T1000 (cell line): ENCODE measurements at places on chromosomes 13 and 19.

DNA sequence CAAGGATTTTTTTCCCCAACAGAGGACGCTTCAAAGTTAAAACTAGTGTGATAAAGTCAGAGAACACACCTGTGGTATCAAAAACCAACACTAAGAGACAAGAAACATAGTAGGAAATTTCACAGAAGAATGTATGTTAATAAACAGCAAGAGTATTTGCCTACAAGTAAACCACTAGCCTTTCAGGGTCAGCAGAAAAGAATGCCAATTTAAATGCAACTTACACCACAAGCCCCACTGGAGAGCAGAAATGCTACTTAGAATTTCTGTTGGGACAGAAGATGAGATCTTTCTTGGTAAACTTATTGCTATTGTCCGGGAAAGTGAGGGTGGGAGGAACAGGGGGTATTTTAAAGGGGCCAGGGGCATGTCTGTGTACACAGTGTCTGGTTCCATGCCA, 68.6 kb downstream of the STK24 start:
- DNase-seq: no peak

GRCh38 chr13:48784916-48785548, 131.3 kb downstream of the CYSLTR2 start:
- no peak for DNase-seq

GRCh38 chr13:33978653-33979052, 160.7 kb downstream of the RFC3 start:
- DNase-seq: no peak

- peak; percentile 13 for DNase-seq
Observed at GRCh38 chr19:12841094-12841493, 2.8 kb downstream of the MAST1 start.

DNA sequence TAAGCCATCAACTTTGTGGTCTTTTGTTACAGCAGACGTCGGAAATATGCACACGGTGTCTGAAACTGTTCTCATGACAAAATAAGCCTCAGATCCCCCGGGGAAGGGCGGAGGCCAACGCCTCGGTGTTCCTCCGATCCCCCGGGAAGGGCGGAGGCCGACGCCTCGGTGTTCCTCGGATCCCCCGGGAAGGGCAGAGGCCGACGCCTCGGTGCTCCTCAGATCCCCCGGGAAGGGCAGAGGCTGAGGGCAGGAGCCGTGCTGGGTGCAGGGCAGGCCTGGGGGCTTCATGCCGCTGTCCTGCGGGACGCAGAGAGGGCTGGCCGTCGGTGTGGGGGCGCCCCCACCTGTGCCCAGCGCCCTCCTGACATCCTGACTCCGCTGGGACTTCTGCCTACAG, 4.7 kb downstream of the FGF22 start:
- no peak for DNase-seq

DNA sequence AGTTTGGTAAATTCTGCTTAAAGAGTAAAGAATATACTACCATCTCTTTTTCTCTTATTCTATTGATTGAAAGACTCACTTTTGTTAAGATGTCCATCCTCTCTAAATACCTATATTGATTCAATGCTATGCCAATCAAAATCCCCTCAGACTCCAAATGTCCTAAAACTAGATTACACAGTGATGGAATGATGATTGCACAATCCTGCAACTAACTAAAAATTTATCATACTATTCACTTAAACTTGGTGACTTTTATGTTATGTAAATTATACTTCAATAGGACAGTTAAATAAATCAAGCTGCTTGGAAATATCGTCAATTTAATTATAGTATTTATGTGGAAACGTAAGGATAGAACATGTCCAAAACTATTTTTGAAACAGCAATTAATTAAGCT, 2765.1 kb upstream of the PCDH20 start:
- DNase-seq: no peak

GRCh38 chr13:99975626-99976025, 4.1 kb upstream of the ZIC5 start:
- DNase-seq: no peak

GRCh38 chr13:76837801-76838200, 48.4 kb downstream of the KCTD12 start:
- no peak for DNase-seq

DNA sequence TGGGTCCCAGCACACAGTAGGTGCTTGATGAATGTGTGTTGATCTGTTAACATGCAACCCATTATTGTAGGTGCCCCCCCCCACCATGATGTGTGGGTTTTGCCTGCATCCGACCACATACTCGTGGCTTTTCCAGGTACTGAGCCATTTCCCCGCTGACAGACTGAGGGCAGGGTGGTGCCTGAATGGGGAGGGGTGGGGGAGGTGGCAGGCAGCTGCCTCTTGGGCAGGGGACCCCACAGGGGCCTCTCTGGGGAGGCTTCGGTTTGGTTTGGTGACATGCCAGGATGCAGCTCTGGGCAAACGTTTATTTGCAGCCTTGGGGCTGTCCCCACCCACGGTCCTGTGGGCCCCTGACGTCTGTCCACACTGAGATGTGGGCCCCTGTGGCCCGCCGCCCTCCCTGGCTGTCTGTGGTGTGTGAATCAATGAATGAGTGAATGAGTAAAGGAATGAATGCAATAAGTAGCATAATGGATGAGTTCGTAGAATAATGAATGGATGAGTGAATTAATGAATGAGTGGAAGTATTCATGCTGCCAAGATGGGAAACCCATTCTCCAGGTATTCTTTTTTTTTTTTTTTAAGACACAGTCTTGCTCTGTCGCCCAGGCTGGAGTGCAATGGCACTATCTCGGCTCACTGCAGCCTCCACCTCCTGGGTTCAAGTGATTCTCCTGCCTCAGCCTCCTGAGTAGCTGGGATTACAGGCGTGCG, 9.0 kb upstream of the JUND start:
- DNase-seq: no peak

GRCh38 chr19:45405435-45406225, 761 bp upstream of the PPP1R13L start:
- peak; percentile 90 for DNase-seq

DNA sequence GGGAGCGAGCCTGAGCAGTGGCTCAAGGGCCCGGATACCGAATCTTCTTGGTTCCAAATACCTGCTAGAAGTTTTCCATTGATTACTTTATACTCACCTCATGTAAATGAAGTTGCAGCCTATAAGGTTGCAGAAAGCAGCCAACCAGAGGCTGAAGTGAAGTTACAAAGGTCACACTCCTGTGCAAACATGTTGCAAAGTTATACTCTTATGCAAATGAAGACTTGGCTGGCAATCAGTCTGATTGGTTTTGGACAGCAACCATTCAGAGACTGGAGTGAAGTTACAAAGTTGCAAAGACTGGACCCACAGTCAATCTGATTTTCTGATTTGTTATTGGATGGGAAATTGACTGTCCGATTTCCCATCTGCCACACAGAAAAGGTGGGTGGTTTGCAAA, 152.5 kb downstream of the GGACT start:
- no peak for DNase-seq

GRCh38 chr19:41019346-41019745, 28.3 kb downstream of the CYP2B6 start:
- no peak for DNase-seq

DNA sequence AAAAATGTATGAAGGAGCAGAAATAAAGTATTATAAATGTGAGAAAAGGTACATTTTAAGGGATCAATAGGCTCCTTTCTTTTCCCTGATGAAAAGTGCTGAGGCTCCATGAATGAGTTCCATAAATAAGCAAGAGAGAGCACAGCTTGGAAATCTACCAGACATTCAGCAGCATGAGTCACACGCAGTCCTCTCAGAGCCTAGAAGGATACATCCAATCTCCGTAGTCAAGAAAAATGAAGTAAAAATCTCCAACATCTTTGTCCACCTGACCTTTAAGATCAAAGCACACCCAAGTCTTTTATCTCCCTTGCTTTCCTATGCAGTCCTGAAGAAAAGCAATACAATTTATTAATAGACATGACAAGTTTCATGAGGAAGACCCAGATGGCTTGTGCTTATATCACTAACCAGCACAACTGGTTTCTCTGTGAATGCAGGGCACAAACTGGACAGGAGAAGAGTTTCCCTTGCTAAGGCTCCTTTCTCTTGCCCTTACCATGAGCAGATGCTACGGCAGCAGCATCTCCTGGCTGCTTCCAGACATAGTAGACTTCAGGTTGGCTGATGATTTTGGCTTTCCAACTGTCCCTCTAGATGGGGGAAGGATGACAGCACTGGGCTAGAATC, 730.8 kb downstream of the EFNB2 start:
- no peak for DNase-seq

- DNase-seq: peak; percentile 19
Observed at GRCh38 chr13:109146912-109147647, 517.7 kb downstream of the MYO16 start.

DNA sequence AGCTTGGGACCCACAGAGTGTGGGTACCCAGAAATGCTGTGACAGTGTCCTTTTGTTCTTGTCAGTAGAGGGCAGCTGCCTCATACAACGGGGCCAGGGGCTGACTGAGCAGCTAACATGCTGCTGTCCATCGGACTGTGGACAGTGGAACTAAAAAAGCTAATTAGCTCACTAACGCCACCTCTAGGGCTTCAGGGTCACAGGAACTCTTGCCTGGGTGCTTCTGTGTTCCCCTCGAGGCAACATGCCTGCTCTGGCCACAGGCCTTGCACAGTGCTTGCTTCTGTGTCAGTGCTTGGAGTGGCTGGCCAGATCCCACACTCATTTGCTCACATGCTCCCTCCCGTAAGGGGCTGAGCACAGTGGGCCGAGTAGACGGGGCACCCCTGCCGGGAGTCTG, 377.0 kb downstream of the OLFM4 start:
- DNase-seq: no peak

DNA sequence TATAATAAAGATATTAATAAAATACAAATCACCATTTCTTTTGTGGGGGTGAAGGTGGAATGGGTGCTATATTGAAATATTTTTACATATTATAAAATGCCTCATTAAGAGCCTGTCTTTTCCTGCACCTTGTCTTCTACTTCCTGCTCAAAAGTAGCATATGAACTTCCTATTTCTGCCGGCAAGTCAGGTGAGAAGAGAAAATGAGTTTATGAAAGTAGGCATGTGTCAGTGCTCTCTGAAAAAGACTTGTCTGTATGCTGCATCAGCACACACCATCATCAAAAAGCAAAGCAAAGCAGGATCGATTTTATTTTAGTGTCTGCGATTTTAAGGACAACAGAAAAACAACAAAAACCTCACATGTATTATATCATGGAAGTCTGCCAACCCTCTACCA, 114.2 kb downstream of the RAP2A start:
- DNase-seq: no peak

DNA sequence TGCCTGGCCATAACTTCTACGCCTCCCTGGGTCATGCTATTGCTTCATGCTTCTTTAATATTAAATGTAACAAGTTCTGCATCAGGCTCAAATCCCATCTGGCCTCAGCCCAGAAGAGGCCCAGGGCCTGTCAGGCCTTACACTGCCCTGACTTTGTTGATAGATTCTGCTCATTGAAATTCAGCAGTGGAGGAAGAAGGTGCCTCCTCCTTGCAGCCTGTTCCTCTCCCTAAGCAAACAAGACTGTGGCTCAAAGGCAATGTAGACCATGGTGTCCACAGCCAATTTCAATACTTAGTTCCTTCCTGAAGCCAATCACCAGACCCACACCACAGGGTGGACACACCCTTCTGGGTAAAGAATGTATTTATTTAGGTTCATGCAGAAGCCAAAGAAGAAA, 59.4 kb downstream of the LACC1 start:
- DNase-seq: no peak

- no peak for DNase-seq
Observed at GRCh38 chr19:49359851-49360820, 2.1 kb downstream of the TEAD2 start.

DNA sequence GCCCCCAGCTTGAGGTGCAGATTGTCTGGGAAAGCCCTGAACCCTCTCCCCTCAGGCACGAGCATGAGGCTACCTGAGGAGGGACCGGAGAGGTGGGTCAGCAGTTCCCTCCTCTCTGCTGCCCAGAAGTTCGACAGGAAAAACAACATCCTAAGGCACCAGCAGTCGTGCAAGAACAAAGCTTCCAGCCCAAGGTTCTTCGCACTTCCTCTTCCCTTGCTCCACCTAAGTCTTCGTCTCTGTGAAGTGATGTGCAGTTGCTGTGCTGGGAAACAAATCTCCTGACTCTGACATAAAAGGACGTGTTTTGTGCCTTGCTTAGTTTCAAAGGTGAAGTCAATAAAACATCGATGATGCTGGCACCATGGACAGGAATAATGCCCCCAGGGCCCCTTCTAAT, 173.3 kb downstream of the USP12 start:
- DNase-seq: no peak
